NCI-H446 (cell line): ENCODE measurements at places on chromosomes 7 and 10.

GRCh38 chr10:74784462-74784861, 41.9 kb upstream of the KAT6B start:
- DNase-seq = no peak

GRCh38 chr10:76422769-76423168, 991.3 kb downstream of the LRMDA start:
- DNase-seq = no peak

GRCh38 chr7:135427166-135427565, 82.7 kb downstream of the CNOT4 start:
- no peak for DNase-seq

DNA sequence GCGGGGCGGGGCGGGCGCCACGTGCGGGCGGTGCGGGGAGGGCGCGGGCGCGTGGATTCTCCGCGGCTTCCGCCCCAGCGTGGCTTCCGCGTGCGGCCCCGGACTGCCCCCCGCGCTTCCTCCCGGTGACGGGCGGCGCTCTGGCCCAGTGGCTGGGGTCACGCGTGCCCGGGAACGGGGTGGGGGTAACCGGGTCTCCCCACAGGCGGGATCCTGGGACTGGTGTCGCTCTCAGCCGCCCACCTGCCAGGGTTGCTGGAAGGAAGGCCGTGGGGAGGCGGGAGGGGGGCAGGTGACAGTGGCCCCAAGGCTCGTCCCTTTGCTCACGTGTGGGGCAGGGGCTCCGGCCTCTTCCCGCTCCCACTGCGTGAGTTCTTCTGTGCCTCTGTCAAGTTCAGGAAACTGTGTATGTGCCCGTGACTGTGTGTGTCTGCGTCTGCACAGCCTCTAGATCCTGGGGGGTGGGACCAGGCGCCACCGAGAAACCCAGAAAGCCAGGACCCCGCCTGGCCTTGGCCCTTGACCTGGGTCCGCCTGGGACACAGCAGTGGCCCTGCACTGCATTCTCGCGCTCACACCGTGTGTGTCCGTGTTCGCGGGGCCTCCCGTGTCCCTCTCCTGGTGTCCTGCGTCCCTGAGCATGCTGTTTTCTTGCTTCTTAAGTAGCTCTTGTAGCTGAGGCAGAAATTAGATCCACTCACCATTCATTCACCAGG, 919 bp downstream of the MAFK start:
- no peak for DNase-seq

DNA sequence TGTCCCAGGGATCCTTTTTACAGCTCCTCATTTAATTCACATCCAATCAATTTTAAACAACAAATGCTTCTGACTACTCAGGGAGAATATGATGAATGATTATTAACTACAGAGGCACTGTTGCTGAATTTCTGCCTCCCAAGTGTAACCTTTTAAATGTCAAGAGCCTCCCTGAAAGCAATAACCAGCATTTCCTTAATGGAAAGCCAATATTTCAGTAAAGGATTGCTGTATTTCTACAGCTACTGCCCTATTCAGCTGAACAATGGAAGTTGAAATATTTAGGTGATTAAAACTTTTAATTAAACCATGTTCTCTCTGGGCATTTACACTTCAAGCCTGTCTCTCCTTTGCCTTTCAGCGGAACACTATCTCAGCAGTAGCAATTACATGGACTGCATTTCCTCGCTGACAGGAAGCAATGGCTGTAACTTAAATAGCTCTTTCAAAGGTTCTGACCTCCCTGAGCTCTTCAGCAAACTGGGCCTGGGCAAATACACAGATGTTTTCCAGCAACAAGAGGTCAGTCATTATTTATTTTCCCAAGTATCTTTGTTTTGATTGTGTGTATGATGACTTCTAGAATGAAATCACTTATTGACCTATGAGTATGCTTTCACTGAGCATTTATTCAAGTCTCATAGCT, 304.7 kb downstream of the BICC1 start:
- no peak for DNase-seq

DNA sequence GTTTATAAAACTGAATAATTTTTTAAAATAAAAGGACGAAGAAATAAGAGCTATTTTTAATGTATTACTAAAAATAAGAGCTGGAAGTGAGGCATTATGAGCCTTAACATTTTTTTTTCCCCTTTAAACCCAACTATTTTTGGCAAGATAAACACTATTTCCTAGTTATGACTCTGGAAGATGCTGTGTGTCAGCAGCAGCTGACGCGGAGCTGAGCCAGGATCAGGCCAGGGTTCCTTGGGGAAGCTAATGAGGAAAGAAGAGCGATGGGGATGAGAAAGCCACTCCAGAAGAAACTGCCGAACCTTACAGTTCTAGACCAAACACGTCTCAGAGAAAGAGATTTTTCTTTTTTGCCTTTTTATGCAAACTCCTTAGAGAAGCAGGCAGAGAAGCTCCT, 85.9 kb downstream of the USP6NL start:
- DNase-seq = no peak
